ENCODE measurements at places on chromosomes 16 and 17.
A peak's percentile ranks its signal among the peaks of the same experiment; 100 is the strongest.

GRCh38 chr16:57870753-57871454, 68.6 kb upstream of the KIFC3 start:
- no peak for DNase-seq

- peak; percentile 82 for DNase-seq
These were observed 14.6 kb upstream of the CD79B start for GRCh38 chr17:63946440-63947363.

GRCh38 chr16:5065326-5065725, 430 bp downstream of the C16orf89 start:
- no peak for DNase-seq

DNA sequence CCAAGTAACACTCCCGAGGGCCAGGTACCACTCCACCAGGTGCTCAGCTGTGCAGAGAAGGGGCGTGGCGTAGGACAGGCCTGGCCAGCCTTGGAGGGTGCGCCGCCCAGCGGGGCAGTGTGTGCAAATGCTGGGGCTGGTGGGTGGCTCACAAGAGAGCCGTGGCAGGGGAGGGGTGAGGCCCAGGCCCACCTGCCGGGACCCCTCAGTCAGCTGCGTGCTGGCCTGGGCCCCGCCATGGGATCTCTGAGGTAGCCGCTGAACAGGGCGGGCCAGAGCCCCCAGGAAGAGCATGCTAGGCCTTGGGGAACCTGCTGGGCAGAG, 8.8 kb downstream of the TPSG1 start:
- DNase-seq = no peak

- DNase-seq = no peak
These were observed 3.8 kb upstream of the SLC47A2 start for GRCh38 chr17:19720210-19720475.

- no peak for DNase-seq
These were observed 11.9 kb downstream of the PIPOX start for GRCh38 chr17:29054835-29055234.

- no peak for DNase-seq
These were observed 6.0 kb downstream of the CIITA start for GRCh38 chr16:10883004-10883403.

GRCh38 chr17:20992987-20993862, 49.6 kb downstream of the USP22 start:
- peak; percentile 78 for DNase-seq

- DNase-seq = peak; percentile 80
These were observed 986 bp downstream of the HAPSTR1 start for GRCh38 chr16:9092282-9092977.

GRCh38 chr16:87854907-87855683, 14.2 kb downstream of the SLC7A5 start:
- no peak for DNase-seq

GRCh38 chr17:64058621-64059020, 38.2 kb upstream of the ICAM2 start:
- DNase-seq = no peak

GRCh38 chr17:77394540-77395295, 253.9 kb downstream of the SEC14L1 start:
- DNase-seq = no peak

- DNase-seq = no peak
These were observed 40.9 kb upstream of the JPH3 start for GRCh38 chr16:87561200-87562105.

DNA sequence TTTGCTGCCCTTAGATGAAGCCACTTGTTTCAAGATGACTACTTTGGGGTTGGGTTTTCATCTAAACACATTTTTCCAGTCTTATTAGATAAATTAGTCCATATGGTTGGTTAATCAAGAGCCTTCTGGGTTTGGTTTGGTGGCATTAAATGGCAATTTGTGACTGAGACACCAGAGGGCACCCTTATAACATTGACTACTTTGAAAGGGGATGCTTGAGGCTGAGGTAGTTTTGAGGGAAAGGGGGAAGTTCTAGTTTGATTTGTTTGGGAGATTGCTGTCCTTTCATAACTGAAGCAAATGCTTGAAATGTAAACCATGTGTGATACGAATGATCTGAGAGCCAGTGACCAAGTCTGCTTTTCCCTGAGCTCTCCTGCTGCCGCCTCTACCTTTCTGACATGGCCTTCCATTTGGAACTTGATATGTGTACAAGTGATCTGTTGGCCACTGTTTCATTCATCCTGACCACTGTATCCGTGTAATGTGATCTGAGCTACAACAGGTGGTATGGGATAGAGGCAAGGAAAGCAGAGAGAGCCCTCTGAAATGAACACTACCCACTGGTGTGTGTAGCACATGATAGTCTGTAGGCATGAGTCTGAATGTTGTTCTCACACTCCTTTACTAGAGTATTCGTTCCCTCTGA, 5.8 kb upstream of the RARA start:
- no peak for DNase-seq

GRCh38 chr17:55157165-55157564, 107.6 kb upstream of the HLF start:
- DNase-seq = no peak

DNA sequence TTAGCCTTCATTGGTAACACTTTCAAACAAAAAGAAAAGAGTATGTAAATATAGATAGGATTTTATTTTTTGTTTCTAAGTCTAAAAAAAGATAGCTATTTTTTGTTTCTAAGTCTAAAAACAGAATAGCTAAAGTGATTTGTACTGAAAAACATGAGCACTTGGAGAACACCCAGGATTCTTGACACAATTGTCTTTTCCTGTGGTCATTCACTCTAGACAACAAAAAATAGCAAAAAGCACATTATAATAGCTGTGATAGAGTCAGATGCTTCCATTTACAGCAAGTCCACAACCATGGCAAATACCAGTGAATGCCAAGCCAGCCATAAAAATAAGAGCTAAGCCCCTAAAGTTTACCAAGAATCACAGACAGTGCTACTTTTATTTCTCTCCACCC, 36.7 kb downstream of the SKAP1 start:
- no peak for DNase-seq

GRCh38 chr16:69626256-69626655, 60.5 kb downstream of the NFAT5 start:
- DNase-seq = no peak

DNA sequence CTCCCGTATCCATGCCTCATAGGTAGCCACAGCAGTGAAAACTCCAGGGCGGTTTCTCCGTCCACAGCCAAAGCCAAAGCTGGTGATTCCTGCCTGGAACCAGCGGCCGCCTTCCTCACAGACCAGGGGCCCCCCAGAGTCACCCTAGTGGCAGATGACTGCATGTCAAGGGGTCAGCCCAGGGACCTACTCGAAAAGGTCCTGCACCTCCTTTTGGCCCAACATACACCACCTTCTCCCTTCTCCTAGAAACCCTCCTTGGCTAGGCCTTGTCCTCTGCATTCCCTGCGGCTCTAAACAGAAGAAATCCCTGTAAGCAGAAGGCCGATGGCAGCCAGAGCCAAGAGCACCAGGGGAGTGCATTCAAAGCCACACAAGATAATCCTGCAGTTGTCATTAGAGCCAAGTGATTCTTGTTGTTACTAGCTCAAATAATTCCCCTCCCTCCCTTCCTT, 6.1 kb downstream of the PRSS36 start:
- no peak for DNase-seq
